ENCODE measurements at places on chromosomes 7 and 10. TPM values are rescaled to one million over a fixed set of nuclear protein-coding genes. Genes with fewer than 3 reads are reported as not detected.

The C10orf53 gene
- not detected for total RNA-seq

The PTPN20 gene
- total RNA-seq, result 19.1 TPM

The ODAD2 gene
- total RNA-seq, result not detected

The EEF1AKMT2 gene
- 18.4 TPM for total RNA-seq

The GOLGA7B gene
- total RNA-seq, result 1.1 TPM

The ABCA13 gene
- 0.76 TPM for total RNA-seq

The MRPS17 gene
- total RNA-seq, result 38.2 TPM

The NUTM2A gene
- total RNA-seq, result 1.5 TPM

The STAG3 gene
- total RNA-seq, result 0.83 TPM

The PRTFDC1 gene
- total RNA-seq, result 12.3 TPM

All from PC-9 (cell line).